ENCODE measurements at places on chromosomes 5 and 9.

DNA sequence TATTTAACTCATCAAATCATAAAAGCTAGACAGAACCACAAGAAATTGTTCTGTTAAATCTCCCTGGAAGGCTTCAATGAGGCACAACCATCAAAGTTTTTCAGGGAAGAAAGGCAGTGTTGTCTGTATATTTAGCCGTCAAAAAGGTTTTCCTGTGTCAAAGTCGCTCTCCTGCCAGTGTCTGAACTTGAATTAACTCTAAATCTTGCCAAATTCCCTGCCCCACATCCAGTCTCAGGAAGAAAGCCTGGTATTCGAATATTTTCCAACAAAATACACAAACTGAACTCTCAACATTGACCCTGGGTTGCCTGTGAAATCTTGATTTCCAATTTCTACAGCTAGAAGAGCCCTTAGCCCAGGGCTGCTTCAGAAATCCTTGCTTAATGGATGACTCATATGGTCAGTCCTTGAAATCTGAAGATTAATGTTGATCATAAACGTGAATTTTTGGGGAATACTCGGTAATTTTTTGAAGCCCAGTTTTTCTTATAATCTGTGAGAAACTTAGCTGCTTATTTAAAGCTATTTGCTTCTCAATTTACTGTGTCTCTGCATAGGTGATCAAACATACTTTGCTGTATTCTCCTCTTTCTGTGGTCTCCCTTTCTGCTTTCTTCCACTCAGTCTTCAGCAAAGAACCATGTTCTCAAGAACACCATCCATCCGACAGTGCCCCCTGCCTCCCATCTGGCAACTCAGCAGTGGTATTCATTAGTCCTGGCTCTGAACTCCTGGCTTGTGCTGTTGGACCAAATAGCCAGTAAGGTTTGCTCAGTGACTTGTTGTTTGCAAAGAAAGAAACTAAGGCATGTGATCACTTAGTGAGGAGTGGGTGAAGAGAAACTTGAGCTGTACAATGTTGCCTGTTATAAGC, 58.9 kb downstream of the NREP start:
- no peak for DNase-seq

DNA sequence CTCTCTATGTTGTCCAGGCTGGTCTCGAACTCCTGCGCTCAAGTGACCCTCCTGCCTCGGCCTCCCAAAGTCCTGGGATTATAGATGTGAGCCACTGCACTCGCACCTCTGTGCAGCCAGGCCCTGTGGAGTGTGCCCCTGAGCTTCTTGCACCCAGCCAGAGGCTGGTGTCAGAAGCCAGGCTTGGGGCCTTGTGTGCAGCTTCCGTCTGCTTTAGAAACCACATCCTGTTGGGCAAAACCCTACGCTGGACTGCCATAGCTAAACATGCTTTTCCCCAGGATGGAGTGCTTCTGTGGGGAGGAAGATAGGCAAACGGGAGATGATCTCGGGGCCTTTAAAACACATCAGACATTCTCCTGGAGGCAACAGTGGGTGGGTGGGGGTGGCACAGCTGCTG, 40.1 kb downstream of the PRRT1B start:
- DNase-seq = peak; percentile 20

DNA sequence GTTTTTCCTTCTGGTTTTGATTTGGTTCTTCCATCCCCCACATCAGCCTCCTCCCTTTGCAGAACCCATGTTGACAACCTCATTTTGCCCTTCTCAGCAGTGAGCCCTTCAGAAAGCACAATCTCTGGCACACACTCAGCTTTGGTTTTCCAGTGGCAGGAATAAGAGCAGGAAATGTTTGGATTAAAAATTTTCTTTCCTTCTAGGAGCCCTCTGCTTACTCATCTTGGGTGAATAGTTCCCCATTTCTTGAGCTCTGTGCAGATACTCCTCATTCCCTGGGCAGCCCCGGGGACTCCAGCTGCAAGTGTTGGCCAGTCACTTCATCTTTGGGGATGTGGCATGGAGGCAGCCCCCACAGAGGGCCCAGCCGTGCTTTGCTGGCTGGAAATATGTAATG, 170.5 kb downstream of the NR3C1 start:
- no peak for DNase-seq

GRCh38 chr5:139204196-139204595, 6.0 kb upstream of the SIL1 start:
- DNase-seq = no peak

DNA sequence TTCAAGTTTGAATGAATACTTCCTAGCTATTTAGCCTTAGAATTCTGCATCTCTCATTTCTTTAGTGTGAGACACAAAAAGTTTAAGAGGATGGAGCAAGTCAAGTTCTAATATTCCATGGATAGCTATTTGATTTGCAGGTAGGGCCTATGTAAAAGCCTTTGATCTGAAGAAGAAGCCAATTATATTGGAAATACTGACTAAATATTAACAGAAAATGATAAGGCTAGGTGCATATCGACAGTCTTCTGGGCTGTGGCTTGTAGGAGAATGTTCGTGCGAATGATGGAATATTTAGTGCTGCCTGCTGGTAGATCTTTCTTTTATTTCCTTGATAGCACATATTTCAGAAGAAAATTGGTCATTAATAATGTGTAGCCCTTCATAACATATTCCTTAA, at the start of gene LECT2:
LECT2 (minus strand) TSS at position 85 of the 400 bp plus-strand sequence. CDS start 150 bp downstream, outside the sequence.
- DNase-seq = no peak

DNA sequence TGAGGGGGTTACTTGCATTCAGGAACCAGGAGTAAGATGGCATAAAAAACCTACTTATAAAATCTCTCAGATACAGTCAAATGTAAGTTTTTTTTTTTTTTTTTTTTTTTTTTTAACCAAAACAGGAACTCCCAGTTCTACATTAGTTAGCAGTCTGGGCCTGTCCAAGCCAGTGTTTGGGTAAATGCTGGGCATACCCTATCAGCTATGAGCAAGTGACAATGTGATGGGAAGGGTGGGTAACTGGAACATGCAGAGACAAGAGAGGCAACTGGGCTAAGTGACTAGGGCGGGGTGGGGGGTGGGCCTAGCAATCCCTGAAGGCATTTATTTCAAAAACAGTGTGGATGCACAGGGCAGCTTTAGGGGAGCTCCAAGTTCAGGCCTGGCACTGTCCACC, 2.3 kb downstream of the NMRK1 start:
- no peak for DNase-seq

GRCh38 chr9:88508326-88508725, 26.7 kb upstream of the NXNL2 start:
- no peak for DNase-seq

Measured in effector CD4-positive, alpha-beta T cell (primary cell).